ENCODE measurements at places on chromosomes 7 and 10. TPM values are rescaled to one million over a fixed set of nuclear protein-coding genes. Genes with fewer than 3 reads are reported as not detected.

Gene ITIH2
- total RNA-seq, result not detected

Gene MUC3A
- total RNA-seq, result not detected

Gene METTL27
- total RNA-seq, result 0.85 TPM

Gene ZWINT
- total RNA-seq, result 2.1 TPM

Gene OR6V1
- not detected for total RNA-seq

Gene TNS3
- total RNA-seq, result 2.6 TPM

Gene CLIP2
- total RNA-seq, result 3.2 TPM

Gene CHN2
- total RNA-seq, result 4.0 TPM

Gene OGA
- 421 TPM for total RNA-seq

Gene NANOS1
- 0.15 TPM for total RNA-seq

Gene OR2A1
- total RNA-seq, result not detected

Gene EFCAB10
- total RNA-seq, result 1.5 TPM

Gene GFRA1
- not detected for total RNA-seq

Gene TRPV6
- total RNA-seq, result not detected

Gene TRIM50
- not detected for total RNA-seq

Gene CRPPA
- 0.99 TPM for total RNA-seq

Gene SEC31B
- 73.5 TPM for total RNA-seq

Gene EPHA1
- 19.7 TPM for total RNA-seq

Gene SUN3
- not detected for total RNA-seq

Gene SYT15B
- not detected for total RNA-seq

Gene AQP1
- 0.83 TPM for total RNA-seq

Gene UBTD1
- total RNA-seq, result 1.4 TPM

Gene DPP6
- not detected for total RNA-seq
